Adrenal gland (tissue), 19 donors: ENCODE measurements at places on chromosomes 6 and 20. TPM values are rescaled to one million over a fixed set of nuclear protein-coding genes. Genes with fewer than 3 reads are reported as not detected.

TNNC2 gene
- total RNA-seq = not detected

CARMIL1 gene
- total RNA-seq = 24.0 TPM

CLPSL1 gene
- total RNA-seq = not detected

PNLDC1 gene
- not detected for total RNA-seq

PLCB4 gene
- total RNA-seq = 8.1 TPM

CCM2L gene
- 8.7 TPM for total RNA-seq

EYS gene
- not detected for total RNA-seq

GRCh38 chr20:63658749-63659187 lies 656 bp downstream of the RTEL1 start:
- H3K4me1 ChIP-seq = peaks cover 25% of the 10 kb centered on the region
- peak overlapping the region; percentile 84 for H3K27ac ChIP-seq
- no peaks in the 10 kb centered on the region for H3K27me3 ChIP-seq
- H3K4me3 ChIP-seq = no peak overlapping the region

GRCh38 chr6:45075246-45075645 lies 252.9 kb upstream of the RUNX2 start:
- no peaks in the 10 kb centered on the region for H3K27me3 ChIP-seq
- peak overlapping the region; percentile 20 for H3K27ac ChIP-seq
- H3K4me1 ChIP-seq = peaks cover 21% of the 10 kb centered on the region
- H3K36me3 ChIP-seq = no peaks in the 10 kb centered on the region
- no peak overlapping the region for H3K4me3 ChIP-seq
- no peak for DNase-seq

GRCh38 chr20:63783970-63784369 lies 44.4 kb downstream of the SLC2A4RG start:
- no peaks in the 10 kb centered on the region for H3K4me1 ChIP-seq
- no peak for DNase-seq
- peaks cover under 1% of the 10 kb centered on the region for H3K36me3 ChIP-seq
- no peak overlapping the region for H3K27ac ChIP-seq
- no peaks in the 10 kb centered on the region for H3K27me3 ChIP-seq

GRCh38 chr6:52539607-52540006 lies 37.3 kb downstream of the TRAM2 start:
- no peak overlapping the region for H3K4me3 ChIP-seq
- DNase-seq = no peak
- H3K27me3 ChIP-seq = no peaks in the 10 kb centered on the region
- peak overlapping the region; percentile 27 for H3K27ac ChIP-seq
- peaks cover 18% of the 10 kb centered on the region for H3K4me1 ChIP-seq

DNA sequence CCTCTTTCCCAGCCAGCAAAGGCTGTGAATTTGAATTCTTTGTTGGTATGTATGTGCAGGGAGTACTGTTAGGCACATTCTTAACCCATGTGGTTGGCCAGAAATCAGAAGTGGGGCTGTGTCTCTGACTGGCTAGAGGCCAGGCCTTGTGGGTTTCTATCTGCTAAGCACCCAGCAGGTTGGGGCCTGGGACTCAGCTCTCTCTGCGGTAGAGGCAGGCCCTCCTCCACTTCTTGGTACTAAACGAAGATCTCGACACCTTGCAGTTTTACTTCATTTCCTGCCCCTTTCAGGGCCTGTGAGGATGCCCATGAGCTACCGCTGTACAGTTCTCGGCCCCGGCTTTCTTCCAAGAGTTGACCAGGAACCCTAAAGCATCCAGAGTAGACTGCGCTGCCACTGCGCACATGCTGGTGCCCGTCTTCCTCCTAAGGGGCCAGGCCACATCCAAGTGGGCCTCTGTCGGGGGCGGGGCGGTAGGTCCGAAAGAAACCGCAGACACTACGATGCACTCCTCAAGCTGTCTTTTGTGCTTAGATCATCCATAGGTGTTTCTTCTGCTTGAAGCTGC lies 51.1 kb downstream of the TCP11 start:
- peak overlapping the region; percentile 21 for H3K27ac ChIP-seq
- no peaks in the 10 kb centered on the region for H3K27me3 ChIP-seq
- H3K4me3 ChIP-seq = no peak overlapping the region
- peaks cover 15% of the 10 kb centered on the region for H3K4me1 ChIP-seq
- H3K36me3 ChIP-seq = peaks cover 62% of the 10 kb centered on the region

DNA sequence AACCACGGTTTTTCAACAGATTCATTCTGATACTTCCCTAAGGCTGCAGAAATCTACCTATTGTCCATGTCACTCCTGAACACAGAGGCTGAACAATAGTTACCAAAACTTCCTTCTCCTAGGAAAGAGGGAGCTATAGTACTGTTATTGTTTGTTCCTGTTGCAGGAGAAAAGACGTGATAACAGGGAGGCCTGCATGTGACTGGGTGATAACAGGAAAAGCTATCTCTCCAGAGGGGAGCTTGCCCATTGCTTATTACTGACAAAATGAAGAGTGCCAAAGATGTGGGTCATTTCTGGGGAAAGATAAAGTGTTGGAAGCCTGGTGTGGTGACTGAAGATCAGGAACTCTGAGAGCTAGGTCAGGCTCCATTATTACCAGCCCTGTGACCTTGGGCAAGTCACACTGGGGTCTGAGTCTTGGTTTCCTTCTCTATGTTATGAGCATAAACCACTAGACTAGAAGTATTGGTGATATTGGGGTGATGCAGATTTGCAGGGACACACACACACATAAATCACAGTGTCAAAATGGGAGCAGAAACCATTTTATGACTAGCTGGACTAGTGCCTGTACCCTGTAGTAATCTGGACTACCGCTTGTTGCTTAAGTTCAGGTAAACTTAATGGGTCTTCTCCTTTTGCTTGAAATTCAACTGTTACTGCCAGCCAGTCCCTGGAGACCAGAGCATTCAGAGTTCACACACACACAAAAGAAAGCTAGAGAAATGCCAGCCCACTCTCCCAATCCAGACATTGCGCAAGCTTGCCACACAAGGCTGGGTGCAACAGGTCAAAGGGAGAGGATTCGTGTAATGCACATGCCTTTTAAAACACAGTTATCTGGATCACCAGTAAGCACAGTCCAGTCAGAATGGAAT lies 136.0 kb upstream of the CNR1 start:
- H3K27me3 ChIP-seq = no peaks in the 10 kb centered on the region
- H3K36me3 ChIP-seq = no peaks in the 10 kb centered on the region
- DNase-seq = no peak
- H3K4me1 ChIP-seq = no peaks in the 10 kb centered on the region
- no peak overlapping the region for H3K27ac ChIP-seq

DNA sequence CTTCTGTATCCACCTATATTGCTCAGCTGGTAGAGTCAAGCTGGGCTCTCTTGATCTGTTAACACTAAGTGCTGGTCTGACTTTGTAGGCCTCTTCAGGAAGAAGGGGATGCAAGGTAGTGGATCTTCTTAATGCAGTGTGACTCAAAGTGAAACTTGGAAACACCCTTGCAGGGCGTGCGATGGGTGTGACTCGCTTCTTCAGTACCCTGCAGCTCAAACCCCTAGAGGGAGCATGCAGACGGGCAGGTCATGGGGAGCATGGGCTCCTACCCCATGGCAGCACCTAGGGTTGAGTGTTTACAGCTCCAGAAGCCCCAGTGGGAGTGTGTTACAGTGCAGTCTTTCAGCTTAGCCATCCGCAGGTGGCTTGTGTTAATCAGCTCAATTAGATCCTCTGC lies 757 bp upstream of the SAMD3 start:
- H3K27ac ChIP-seq = no peak overlapping the region
- no peaks in the 10 kb centered on the region for H3K27me3 ChIP-seq
- H3K4me3 ChIP-seq = no peak overlapping the region
- no peaks in the 10 kb centered on the region for H3K4me1 ChIP-seq
- DNase-seq = no peak

- no peak overlapping the region for H3K27ac ChIP-seq
- no peak overlapping the region for H3K4me3 ChIP-seq
- H3K4me1 ChIP-seq = no peaks in the 10 kb centered on the region
- H3K36me3 ChIP-seq = no peaks in the 10 kb centered on the region
These were observed 14.3 kb upstream of the ZC3H12D start for GRCh38 chr6:149499066-149499465.

DNA sequence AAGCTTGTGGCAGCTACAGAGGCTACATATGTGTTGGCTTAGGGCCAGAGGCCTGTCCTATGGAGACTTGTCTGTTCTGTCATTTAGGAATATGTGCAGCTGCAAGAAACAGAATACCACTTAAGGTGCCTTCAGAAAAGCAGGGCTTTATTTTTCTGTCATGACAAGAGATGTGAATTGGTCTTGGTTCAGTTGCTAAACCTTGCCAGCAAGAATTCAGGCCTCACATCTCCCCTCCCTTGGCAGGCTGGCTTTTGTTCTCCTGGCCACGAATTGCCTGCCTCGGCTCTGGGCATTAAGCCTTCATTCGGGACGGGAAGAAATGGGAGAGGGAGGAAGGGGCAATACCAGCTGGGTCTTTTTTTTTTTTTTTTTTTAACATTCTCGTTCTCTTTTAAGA lies 82.4 kb upstream of the TGM3 start:
- no peak for DNase-seq
- H3K36me3 ChIP-seq = no peaks in the 10 kb centered on the region
- H3K27me3 ChIP-seq = no peaks in the 10 kb centered on the region

GRCh38 chr6:71608646-71609045 lies 277.7 kb upstream of the RIMS1 start:
- no peaks in the 10 kb centered on the region for H3K4me1 ChIP-seq
- DNase-seq = no peak
- H3K36me3 ChIP-seq = no peaks in the 10 kb centered on the region
- H3K27me3 ChIP-seq = no peaks in the 10 kb centered on the region
- no peak overlapping the region for H3K27ac ChIP-seq
- H3K4me3 ChIP-seq = no peak overlapping the region

- H3K4me3 ChIP-seq = no peak overlapping the region
- no peak overlapping the region for H3K27ac ChIP-seq
- no peaks in the 10 kb centered on the region for H3K27me3 ChIP-seq
- no peaks in the 10 kb centered on the region for H3K4me1 ChIP-seq
- no peak for DNase-seq
These were observed 381.9 kb upstream of the ARID1B start for GRCh38 chr6:156395276-156395675.

GRCh38 chr6:135087803-135088202 lies 33.2 kb upstream of the HBS1L start:
- H3K4me3 ChIP-seq = no peak overlapping the region
- H3K27me3 ChIP-seq = no peaks in the 10 kb centered on the region
- H3K36me3 ChIP-seq = no peaks in the 10 kb centered on the region
- no peaks in the 10 kb centered on the region for H3K4me1 ChIP-seq
- no peak for DNase-seq
- H3K27ac ChIP-seq = no peak overlapping the region

DNA sequence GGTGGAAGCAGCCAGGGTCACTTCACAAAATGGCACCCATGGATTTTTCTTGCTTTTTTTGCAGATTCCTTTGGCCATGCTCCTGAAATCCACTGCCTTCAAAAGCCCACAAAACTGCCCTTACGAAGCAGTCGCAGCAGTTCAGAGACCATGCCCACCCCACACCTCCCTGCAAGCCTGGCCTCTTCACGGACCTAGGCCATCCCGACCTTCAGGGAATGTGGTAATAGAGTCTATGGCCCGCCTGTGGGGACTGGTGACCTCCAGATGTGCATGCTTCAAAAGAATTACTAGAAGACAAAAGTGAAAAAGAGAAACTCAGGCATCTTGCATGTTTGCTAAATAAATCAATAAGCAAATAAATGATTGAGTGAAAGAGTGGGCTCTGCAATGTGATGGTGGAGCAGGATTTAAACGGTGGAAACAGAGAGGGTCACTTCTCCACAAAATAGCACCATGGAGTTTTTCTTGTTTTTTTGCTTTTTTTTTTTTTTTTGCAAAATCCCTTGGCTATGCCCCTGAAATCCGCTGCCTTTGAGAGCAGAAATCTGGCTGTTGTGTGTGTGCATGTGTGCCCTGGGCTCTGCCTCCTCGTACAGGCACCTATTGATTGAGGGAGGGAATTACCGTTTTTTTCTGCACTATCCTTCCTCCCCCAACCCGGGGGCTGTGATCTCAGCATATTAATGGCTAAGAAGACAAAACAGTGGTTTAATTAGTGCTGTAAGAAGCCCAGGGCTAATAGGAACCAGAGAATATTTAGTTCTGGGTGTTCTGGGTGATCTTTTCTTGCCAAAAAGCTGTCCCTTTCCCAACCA lies 107.4 kb downstream of the PXDC1 start:
- no peaks in the 10 kb centered on the region for H3K27me3 ChIP-seq
- H3K27ac ChIP-seq = no peak overlapping the region
- no peak for DNase-seq
- no peaks in the 10 kb centered on the region for H3K4me1 ChIP-seq

DNA sequence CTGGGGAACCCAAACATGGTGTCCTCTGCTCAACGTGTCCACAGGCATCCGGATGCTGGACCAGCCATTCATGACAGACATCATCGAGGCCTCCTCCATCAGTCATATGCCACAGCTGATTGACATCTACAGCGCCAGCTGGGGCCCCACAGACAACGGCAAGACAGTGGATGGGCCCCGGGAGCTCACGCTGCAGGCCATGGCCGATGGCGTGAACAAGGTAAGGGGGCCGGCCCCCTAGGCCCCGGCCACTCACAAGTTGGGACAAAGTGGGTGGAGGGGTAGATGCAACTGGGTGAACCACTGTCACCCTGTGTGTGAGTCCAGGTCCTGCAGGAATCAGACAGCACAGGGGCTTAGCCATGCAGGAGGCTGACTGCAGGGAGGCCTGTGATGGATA lies 94.5 kb downstream of the BFSP1 start:
- no peak overlapping the region for H3K4me3 ChIP-seq
- H3K27me3 ChIP-seq = no peaks in the 10 kb centered on the region
- H3K36me3 ChIP-seq = no peaks in the 10 kb centered on the region
- no peak for DNase-seq
- H3K4me1 ChIP-seq = no peaks in the 10 kb centered on the region

DNA sequence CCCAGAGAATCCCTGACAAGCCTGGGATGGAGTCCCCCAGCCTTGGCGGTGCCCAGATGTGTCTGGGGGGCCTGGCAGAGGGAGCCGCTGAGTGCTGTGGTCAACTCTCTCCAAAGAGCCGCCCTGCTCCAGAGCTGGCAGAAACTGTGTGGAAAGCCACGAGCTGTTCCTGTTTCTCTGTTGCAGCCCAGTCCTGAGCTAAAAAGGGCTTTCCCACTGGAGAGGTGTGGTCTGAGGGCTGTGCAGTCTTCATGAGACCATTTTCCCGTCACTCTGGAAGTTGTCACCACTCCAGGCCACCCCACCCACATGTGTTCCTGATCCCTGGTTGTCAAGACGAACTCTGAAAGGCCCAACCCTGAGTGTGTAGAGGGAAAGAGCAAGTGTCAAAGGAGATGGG lies 99.7 kb upstream of the KCNK16 start:
- DNase-seq = no peak
- H3K4me1 ChIP-seq = no peaks in the 10 kb centered on the region

GRCh38 chr6:22447249-22448196 lies 121.8 kb upstream of the HDGFL1 start:
- peak; percentile 47 for DNase-seq
- no peaks in the 10 kb centered on the region for H3K27me3 ChIP-seq
- H3K36me3 ChIP-seq = no peaks in the 10 kb centered on the region
- no peaks in the 10 kb centered on the region for H3K4me1 ChIP-seq
- H3K27ac ChIP-seq = no peak overlapping the region

DNA sequence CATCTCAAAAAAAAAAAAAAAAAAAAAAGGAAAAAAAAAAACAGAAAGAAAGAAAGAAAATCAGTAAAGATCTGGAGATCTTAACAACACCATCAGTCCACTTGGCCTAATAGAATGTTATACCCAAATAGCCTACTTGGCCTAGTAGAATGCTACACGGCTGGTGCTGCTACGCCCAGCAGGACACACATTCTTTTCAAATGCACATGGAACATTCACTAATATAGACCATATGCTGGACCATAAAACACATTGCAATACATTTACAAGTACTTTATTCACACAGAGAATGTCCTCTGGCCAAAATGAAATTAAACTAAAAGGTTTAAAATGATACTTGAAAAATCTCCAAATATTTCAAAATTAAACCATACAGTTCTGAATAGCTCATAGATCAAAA lies 80.0 kb upstream of the TNFAIP3 start:
- H3K4me3 ChIP-seq = no peak overlapping the region
- H3K27ac ChIP-seq = no peak overlapping the region
- peaks cover 6% of the 10 kb centered on the region for H3K4me1 ChIP-seq
- no peak for DNase-seq
- H3K36me3 ChIP-seq = no peaks in the 10 kb centered on the region
